GF-D8 (cell line): ENCODE measurements at places on chromosomes 5 and 9.

- DNase-seq = peak; percentile 24
Measured at GRCh38 chr9:92133949-92134604, 18.9 kb upstream of the SPTLC1 start.

- no peak for DNase-seq
Measured at GRCh38 chr5:54643685-54644106, 126.1 kb downstream of the SNX18 start.

DNA sequence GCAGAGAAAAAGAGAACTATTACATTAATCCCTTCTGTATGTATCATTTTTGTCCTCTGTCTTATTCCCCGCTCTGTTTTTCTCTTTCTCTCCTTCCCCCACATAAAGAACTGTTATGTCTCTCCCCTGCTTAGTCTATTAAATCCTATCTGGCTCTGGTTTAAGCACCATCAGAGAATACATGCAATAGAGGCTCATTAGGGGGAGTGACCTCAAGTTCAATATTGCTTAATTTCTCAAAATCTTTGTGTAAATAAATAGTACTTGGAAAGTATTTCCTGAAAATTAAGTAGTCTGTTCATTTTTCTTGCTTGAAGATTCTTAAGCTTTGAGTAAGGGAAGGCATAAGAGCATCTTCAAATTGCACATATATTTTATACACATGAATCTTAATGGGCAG is 41.2 kb upstream of the FAM174A start:
- DNase-seq = no peak

DNA sequence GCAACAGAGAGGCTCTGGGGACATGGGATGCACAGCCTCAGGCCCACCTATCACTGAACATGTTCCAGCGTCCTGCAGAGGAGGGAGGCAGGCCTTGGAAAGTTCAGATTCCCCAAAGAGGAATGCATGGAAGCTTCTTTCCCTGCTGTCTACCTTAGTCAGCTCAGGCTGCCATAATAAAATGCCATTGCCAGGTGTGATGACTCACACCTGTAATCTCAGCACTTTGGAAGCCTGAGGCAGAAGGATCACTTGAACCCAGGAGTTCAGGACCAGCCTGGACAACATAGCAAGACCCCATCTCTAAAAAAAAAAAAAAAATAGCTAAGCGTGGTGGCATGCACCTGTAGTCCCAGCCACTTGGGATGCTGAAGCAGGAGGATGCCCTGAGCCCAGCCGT is 24.5 kb upstream of the TOR1B start:
- DNase-seq = no peak

GRCh38 chr5:8577792-8578191 is 708.8 kb downstream of the MTRR start:
- no peak for DNase-seq

DNA sequence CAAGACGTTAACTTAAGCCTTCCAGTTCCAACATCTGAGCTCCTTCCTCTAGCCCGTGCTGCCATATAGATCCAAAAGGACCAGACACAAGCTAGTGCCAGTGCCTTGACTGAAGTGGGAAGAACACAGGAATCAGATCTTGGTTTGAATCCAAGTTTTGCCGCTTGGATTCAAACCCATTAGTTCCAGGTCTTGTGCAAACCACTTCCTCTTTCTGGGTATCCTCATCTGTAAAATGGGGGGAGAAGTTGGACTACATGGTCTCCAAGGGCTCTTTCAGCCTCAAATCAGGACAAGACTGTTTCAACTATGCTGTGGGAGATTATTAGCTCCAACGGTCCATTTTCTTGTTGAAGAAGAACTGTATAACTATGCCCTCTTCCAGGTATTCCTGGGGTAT is 32.6 kb downstream of the TTLL11 start:
- no peak for DNase-seq

DNA sequence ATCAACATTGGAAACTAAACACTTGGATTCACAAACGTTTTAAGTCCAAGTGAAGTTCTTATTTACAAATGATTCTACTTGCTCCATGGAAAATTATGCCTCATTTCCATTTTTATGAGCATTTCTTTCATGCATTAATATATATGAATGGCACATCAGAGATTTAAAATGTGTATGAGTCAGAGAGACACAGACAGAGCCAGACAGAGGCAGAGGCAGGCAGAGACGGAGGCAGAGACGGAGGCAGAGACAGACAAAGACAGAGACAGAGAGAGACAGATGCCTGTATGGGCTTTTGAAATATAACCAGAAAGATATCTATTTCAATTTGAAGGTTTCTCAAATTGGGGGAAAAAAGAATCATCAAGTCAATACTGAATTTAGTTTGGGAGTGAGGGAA is 649.0 kb downstream of the PTPRD start:
- DNase-seq = no peak

- no peak for DNase-seq
Measured at GRCh38 chr9:81079055-81079454, 610.3 kb downstream of the TLE1 start.

GRCh38 chr5:160703547-160704189 is 148.3 kb downstream of the ATP10B start:
- DNase-seq = no peak

DNA sequence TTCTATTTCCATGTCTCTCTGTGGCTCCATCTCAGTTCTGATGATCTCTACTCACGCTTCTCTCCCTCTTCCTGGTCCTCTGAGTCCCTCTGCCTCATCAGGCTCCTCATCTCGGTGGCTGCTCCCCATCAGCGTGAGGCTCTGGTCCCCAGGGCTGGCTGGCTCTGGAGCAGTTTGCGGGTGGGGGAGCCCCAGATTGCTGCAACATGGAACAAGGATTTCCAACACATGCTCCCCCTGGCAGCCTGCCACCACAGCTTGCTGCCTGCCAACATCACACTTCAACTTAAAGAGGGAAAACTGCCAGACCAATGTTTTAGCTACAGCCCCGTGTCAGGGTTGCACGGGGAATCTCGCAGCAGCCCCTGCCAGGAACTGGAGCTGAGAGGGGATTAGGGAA is 77.2 kb upstream of the NEK6 start:
- DNase-seq = no peak

DNA sequence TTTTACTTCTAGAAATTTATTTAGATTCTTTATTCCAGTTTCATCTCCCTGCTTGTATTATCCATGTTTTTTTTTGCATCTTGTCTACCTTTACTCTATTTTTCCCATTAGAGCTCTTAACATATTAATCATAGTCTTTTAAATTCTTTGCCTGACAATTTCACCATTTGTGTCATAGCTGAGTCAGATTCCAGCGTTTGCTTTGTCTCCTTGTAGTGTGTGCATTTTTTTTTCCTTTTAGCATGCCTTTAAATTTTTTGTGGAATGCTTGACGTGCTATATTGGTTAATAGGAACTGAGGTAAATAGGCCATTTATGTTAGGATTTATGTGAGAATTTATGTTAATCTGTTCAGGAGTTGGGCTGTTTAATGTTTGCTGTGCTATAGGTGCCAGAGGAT is 41.8 kb upstream of the NFIL3 start:
- DNase-seq = no peak

- DNase-seq = no peak
Measured at GRCh38 chr5:143086908-143087637, 316.4 kb downstream of the NR3C1 start.

GRCh38 chr5:1637639-1638481 is 114.1 kb upstream of the LPCAT1 start:
- DNase-seq = no peak

DNA sequence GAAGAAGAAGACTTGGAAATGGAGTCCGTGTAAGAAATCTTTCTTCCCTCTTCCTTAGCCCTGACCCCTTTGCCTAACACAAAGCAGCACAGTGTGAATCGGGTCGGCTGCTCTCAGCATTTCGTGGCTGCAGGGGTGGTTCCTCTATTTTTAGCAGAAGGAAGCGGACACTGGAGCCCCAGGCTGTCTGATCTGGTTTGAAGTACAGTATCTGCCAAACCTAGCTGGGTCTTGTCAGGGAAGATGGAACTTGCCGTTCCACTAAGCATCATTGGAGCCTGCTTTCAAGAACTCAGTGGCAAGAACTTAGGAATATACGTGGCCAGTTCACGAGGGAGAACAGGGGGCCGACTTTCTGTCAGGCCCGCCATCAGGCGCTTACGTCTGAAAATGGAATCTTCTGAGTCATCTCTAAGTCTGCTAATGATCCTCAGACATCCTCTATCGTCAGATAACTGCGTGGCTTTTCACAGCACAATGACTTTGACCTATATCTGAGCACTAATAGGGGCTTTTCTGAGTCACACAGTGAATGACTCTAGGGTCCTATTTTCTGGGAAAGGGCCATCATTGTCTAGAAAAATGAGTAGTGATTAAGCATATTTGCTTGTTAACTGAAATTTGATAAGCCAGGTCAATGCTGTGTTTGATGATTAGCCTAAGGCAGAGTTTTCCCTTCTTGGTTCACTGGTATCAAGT is 43.3 kb upstream of the NCS1 start:
- DNase-seq = peak; percentile 49

DNA sequence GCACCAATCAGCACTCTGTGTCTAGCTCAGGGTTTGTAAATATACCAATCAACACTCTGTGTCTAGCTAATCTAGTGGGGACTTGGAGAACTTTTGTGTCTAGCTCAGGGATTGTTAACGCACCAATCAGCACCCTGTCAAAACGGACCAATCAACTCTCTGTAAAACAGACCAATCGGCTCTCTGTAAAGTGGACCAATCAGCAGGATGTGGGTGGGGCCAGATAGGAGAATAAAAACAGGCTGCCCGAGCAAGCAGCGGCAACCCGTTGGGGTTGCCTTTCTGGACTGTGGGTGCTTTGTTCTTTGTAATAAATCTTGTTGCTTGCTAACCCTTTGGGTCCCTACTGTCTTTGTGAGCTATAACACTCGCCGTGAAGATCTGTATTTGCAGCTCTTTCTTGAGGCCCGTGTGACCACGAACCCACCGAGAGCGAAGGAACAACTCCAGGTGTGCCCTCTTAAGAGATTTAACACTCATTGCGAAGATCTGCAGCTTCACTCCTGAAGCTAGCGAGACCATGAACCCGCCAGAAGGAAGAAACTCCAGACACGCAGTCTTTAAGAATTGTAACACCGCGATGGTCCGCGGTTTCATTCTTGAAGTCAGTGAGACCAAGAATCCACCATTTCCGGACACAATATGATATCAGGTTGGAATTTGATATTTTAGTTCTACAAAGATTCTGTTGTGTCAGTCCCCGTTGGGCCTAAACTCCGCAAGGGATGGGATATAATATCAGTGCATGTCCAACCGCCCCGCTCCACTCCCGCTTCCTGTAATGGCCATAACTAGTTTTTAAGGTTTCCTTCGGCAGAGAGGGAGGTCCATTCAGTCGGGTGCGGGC is 740 bp upstream of the TRMT10B start:
- no peak for DNase-seq

DNA sequence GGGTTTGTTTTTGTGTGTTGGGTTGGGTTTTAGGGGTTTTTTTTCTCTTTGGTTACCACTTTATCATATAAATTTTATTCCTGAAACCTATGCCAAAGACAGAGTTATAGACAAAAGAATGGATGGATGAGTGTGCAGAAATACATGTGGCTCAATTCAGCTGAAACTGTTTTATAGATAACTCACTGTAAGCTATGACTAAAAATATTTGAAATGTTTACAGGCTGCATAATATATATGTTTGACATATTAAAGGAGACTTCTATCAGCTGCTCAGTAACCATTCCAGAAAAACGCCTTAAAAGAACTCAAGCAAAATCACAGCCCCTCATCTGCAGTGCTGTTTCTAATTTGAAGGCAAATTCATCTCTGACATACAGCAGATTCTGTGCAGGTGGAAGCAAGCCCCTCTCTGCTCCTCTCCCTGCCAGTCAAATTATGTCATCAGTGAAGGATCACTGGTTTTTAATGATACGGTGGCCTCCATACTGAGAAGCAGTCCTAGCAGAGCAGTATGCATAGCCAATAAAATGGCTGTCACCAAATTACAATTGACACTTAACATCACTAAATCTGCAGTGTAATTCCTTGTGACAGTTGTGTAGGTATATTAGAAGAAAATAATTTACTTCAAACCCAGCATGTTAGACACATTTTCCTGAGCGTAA is 301.6 kb downstream of the NR2F1-AS1 start:
- DNase-seq = no peak

DNA sequence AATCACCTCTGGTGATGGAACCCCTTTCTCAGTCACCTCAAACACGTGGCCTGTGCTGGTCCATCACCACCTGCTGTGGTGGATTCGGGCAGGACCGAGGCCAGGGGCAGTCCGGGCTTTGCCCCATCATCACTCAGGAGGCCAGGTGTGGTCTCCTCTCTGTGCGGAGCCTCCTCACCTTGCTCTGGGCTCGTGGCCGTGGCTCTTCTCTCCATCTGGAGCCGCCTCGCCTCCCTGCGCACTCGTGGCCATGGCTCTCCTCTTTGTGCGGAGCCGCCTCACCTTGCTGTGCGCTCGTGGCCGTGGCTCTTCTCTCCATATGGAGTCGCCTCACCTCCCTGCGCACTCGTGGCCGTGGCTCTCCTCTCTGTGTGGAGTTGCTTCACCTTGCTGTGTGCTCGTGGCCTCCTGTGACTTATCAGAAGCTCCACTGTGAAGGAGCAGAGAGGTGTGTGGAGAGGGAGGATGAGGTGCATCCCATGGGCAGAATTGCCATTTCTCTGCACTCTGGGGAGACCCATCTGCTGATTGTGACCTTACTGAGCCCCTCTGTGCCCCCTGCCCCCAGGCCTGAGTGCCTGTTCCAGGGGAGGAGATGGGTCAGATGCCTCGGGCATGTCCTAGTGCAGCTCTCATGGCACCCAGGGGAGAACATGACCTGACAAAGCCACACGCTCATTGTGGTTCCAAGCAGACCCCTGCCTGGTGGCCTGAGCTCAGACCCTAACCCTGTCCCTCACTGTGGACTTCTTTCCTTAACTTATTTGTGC is 276.6 kb upstream of the IRX2 start:
- no peak for DNase-seq

GRCh38 chr5:135151256-135151655 is 117.2 kb upstream of the PITX1 start:
- DNase-seq = no peak

GRCh38 chr5:77987988-77988387 is 211.8 kb upstream of the TBCA start:
- no peak for DNase-seq

GRCh38 chr9:129637673-129638439 is 4.1 kb downstream of the ASB6 start:
- DNase-seq = no peak

DNA sequence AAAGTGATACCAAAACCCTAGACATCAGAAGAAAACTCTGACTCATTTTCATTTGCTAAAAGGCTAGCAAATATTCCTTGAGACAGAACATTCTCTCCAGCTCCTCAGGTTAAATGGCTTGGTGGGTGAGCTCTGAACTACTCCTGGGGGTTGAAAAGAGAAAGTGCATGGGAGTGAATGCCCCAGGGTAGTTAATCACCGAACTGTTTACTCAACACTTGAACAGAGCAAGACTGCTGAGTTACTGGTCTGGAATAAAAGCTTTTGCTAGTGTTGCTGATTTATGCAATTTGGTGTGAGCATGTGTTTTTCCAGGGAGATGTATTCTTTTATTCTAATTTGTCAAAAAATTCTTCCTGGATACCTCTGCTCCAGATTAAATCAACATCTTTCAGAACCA is 88.3 kb upstream of the PRDM9 start:
- DNase-seq = no peak

DNA sequence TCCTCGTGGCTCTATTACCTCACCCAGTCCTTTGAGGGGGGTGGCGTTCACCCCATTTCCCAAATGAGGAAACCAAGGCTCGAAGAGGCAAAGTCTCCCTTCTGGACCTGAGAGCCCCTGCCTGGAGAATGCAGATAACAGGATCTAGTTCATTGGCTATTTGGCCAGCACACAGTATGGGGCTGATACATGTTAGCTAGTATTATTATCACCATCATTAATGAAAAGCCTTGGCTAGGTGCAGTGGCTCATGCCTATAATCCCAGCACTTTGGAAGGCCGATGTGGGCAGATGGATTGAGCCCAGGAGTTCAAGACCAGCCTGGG is 4.3 kb downstream of the SH3GLB2 start:
- DNase-seq = no peak

- DNase-seq = no peak
Measured at GRCh38 chr5:149217096-149217802, 54.4 kb upstream of the AFAP1L1 start.
